ENCODE measurements at places on chromosomes 4 and X.

- DNase-seq = peak; percentile 19
Observed at GRCh38 chrX:46803140-46803539, 33.7 kb upstream of the RP2 start.

GRCh38 chr4:139972305-139972704, 181.7 kb downstream of the MAML3 start:
- peak; percentile 27 for DNase-seq

- no peak for DNase-seq
Observed at GRCh38 chrX:102767287-102767686, 46.7 kb downstream of the GPRASP3 start.

GRCh38 chrX:9698576-9698975, 67.1 kb downstream of the GPR143 start:
- no peak for DNase-seq

GRCh38 chr4:163587867-163588266, 93.4 kb downstream of the TMA16 start:
- peak; percentile 23 for DNase-seq

DNA sequence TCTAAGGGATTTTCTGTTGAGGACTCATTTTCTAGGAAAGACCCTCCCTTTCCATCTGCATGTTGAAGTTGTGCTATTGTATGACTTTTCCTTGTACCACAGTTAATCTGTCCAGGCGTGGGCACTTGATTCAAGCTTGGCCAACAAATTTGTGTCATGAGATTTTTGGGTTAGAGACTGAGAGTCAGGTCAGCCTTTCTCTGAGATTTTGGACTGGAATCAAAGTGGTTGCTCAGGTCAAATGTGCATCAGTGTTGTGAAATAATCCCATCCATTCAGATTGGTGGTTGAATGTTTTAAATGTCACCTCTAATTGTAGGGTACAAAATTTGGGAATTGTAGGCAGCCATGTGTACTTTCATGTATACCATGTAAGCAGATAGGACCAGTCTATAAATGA, 545.2 kb upstream of the IGFBP7 start:
- no peak for DNase-seq

- no peak for DNase-seq
Observed at GRCh38 chr4:147367891-147368290, 113.0 kb upstream of the EDNRA start.

DNA sequence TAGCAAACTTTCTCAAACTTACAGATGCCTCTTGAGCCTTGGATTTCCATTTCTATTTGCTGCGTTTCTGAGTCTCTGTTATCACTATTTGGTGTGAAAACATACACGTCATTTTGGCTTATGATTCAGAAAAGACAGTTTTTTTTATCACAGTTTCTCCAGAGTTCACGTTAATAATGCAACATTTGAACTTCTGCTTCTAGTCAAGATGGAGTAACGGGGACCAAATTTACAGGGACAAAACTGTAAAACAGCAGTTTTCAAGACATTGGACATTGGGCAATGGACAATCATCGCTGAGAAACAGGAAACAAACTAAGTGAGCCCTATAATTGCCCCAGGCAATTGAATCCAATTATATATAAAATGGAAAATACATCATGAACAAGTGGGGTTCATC, 36.2 kb upstream of the TASL start:
- no peak for DNase-seq

DNA sequence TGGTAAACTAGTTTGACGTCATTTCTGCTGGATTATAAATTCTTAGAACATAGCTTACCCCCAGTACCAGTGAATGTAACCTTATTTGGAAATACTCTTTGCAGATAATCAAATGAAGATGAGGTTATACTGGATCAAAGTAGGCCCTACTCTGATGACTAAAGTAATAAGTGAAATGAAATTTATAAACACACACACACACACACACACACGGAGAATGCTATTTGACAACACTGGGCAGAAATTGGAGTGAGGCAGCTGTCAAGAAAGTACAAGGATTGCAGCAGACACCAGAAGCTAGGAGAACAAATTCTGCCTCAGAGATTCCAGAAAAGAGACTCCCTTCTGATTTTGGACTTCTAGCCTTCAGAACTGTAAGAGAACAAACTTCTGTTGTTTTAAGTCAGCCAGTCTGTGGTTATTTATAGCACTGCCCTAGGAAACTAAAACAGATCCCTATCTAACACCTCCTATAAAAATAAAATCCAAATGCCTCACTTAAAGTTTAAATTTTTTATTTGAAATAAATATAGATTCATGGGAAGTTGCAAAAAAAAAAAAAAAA, 448.6 kb downstream of the PCDH18 start:
- DNase-seq = no peak

DNA sequence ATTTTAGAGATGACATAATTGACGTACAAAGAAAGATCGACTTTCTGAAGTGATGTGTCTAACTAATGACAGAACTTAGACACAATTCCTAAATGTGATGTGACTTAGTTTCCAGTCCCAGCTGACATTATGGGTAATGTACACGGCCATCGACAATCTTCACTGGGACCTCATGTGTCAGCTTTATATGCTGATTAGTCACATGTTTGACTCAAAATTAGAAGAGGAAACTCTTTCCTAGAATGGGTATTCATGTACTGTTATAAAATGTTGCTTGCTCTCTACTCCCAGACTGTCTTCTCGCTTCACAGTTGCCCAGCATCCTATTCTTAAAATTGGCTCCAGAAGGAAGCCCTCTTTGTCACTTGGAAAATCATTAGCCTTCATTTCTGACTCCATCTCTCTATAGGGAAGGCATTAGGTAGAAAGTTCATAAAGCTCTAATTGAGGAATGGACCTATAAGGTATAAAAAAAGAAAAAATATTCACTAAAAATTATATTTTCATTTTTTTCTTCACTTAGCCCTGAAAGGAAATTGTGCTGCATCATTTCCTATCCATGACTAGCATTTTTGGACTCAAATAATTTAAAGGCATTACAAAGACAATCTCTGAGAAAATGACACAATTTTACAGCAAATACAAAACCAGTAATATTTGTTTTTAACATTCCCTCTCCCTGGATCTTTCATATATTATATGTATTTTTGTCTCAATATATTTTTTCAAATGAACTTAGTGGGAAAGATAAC, 554.6 kb downstream of the INPP4B start:
- DNase-seq = no peak

- DNase-seq = no peak
Observed at GRCh38 chr4:119328695-119329094, 6.8 kb upstream of the FABP2 start.

DNA sequence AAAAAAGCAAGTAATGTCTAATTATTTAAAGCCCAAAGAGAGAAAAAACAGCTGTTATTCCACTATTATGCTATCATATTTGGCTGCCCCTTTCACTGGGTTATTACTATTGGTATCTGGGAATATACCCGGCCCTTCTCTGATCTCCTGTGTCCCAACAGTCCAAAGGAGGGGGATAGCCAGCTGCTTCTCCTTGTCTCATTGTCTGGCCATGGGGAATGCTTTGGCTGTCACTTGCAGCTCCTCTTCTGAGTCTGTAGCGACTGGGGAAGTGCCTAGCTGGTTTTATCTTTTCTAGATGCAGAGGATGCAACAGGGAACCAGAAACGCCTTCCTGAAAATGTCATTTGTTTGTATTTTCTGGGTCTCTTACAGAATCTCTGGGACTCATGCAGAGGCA, 33.9 kb downstream of the MGARP start:
- no peak for DNase-seq

DNA sequence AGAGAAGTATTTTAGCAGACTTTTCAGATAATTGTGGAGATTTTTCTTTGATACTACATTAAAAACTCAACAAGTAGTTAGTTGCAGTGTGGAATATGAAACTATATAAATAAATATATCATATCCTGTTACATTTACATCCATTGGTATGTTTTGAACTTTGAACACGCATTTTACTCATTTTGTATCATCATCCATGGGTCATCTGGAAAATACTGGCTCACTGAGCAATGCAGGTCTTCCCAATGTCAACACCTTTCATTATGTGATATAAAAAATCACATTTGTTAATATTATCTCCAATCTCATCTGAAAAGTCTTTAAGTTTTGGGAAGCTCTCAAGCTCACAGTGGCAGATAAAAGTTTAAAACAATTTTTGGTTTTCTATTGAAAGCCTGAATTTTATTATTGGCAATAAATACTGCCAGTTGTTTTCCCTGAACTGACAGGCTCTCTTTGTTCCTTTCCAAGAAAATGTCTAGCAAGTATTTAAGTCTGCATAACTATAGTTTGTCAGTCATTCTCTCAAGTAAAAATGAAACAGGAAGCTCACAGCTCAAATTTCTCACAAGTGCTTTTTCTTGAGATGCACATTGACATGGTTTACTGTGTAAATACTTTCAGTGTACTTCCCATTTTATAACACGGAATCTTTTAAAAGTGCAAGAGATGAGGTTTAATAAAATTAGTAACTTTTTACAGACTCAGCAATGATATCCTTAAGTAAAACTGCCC, 183.5 kb upstream of the GPC4 start:
- no peak for DNase-seq

- no peak for DNase-seq
Observed at GRCh38 chr4:148258535-148258934, 183.7 kb downstream of the NR3C2 start.

GRCh38 chr4:96154676-96155075, 314.8 kb downstream of the PDHA2 start:
- DNase-seq = no peak

DNA sequence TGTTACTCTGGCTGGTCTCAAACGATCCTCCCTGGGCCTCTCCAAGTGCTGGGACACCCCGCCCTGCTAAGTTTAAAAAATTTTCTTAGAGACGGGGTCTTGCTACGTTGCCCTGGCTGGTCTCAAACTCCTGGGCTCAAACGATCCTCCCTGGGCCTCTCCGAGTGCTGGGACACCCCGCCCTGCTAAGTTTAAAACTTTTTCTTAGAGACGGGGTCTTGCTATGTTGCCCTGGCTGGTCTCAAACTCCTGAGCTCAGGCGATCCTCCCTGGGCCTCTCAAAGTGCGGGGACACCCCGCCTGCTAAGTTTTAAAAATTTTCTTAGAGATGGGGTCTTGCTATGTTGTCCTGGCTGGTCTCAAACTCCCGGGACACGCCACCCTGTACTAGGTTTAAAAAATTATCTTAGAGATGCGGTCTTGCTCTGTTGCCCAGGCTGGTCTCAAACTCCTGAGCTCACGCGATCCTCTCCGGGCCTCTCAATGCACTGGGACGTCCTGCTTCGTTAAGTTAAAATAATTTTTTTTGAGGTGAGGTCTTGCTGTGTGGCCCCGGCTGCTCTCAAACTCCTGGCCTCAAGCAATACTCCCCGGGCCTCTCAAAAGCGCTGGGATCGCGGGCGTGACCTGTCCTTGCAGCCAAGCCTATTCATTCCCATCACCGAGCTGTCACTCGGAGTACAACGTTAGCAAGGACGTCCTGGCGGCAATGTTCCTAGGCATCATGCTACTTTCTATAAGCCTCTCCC, 1.1 kb downstream of the SLC25A6 start:
- DNase-seq = peak; percentile 36

Data from RKO (cell line).